Activated naive CD8-positive, alpha-beta T cell treated with anti-CD3 and anti-CD28 coated beads, Interleukin-2, amount 50 U/mL, for 24 hours (primary cell): ENCODE measurements at places on chromosomes 7 and 10.

- H3K36me3 ChIP-seq: peaks cover 4% of the 10 kb centered on the region
- H3K4me3 ChIP-seq: peak overlapping the region; percentile 45
- H3K27me3 ChIP-seq: no peaks in the 10 kb centered on the region
- H3K27ac ChIP-seq: peak overlapping the region; percentile 93
- DNase-seq: peak; percentile 35
Observed at GRCh38 chr10:79249186-79250121, 97.8 kb upstream of the PPIF start.

DNA sequence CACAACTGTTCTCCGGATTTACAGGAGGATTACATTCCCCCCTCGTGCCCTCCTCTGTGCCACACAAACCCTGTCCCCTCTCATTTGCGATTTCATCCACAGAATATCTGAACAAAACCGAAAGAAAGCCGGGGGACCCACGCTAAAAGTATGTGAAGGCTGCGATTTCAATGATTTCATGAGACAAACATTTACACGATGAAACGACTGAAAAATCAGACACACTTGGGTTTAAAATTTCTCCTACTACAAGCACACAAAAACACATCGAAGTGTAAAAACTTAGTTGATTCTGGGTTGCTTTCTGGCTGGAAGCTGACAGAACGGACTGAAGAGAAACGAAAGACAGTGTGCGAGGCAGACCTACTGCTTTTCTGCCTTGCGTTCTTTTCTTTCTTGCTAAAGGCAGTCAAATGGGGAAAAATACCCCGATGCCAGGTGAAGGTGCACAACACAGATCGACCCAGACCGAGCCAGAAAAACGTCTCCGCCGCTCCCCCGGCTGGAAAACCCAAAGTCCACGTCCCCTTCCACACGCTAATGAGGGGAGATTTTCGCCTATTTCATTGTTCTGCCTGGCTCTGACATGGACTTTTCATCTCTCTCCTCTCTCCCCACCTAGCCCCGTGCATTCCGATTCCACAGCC is 1.2 kb downstream of the HIPK2 start:
- H3K4me3 ChIP-seq: peak overlapping the region; percentile 90
- H3K4me1 ChIP-seq: peaks cover 56% of the 10 kb centered on the region
- peaks cover 17% of the 10 kb centered on the region for H3K27me3 ChIP-seq
- peaks cover 2% of the 10 kb centered on the region for H3K36me3 ChIP-seq
- peak overlapping the region; percentile 90 for H3K27ac ChIP-seq

DNA sequence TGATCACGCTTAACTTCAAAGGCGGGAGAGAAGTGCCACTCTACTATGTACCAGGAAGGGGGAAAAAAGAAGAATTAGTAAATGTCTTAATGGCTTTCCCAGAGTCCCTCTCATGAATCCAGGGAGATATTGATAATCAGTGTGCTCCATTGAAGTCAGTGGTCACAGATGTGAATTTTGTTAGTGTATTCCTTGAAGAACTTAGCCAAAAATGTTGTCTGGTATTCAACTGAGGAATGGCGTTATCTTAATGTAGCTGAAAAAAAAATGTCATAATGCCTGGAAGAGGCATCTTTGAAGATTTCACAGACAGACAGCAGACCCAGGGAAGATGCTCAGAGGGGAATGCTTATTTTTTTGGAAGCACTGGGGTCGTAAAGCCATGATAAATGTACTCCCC is 250.4 kb downstream of the WDR11 start:
- DNase-seq: no peak
- H3K4me3 ChIP-seq: no peak overlapping the region
- no peaks in the 10 kb centered on the region for H3K36me3 ChIP-seq
- H3K4me1 ChIP-seq: no peaks in the 10 kb centered on the region

GRCh38 chr10:24900888-24901685 is 51.3 kb downstream of the PRTFDC1 start:
- peaks cover 2% of the 10 kb centered on the region for H3K36me3 ChIP-seq
- H3K27me3 ChIP-seq: no peaks in the 10 kb centered on the region
- no peak for DNase-seq
- H3K4me1 ChIP-seq: peaks cover 51% of the 10 kb centered on the region
- H3K27ac ChIP-seq: peak overlapping the region; percentile 81
- H3K4me3 ChIP-seq: peak overlapping the region; percentile 9

DNA sequence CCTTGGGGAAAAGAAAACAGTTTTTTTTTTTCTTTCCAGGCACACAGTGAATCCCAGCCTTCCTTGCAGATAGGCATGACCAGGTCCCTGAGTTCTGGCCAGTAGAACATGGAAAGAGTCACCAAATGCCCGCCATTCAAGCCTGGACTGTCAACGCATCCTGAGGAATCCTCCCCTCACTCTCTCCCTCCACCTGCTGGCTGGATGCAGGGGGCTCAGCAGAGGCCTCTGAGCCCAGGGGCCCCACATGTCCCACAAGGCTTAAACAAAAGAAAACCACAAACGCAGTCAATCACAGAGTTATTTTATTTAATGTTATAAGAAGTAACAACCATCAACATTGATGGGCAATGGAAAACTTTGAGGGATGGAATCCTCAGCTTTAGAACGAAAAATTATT is 93.1 kb downstream of the JCAD start:
- no peak overlapping the region for H3K4me3 ChIP-seq
- H3K27ac ChIP-seq: no peak overlapping the region
- H3K27me3 ChIP-seq: peaks cover 1% of the 10 kb centered on the region

DNA sequence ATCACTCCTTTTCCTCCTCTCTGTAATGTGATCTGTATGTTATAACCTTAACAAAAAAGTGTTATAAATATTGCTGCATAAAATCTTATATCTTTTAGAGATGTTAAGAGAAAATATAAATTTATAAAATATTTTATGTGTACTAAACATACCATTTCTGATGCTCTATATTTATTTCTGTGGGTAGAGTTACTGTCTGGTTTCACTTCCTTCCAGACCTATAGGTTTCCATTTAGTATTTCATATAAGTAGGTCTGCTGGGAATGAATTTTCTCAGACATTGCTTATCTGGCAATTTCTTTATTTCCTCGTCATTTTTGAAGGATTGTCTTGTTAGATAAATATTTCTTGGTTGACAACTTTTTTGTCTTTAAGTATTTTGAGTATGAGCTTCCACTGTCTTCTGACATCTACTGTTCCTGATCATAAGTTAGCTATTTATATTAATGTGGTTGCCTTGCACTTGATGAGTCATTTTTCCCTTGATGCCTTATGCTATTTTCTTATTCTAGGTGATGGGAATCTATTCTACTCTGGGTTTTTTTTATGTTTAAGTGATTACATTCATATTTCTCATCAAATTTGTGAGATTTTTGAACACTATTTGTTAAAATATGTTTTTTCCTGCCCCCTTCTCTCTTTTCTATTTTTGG is 11.2 kb upstream of the THSD7A start:
- no peaks in the 10 kb centered on the region for H3K36me3 ChIP-seq
- no peak for DNase-seq
- H3K27me3 ChIP-seq: no peaks in the 10 kb centered on the region
- H3K4me3 ChIP-seq: no peak overlapping the region
- no peaks in the 10 kb centered on the region for H3K4me1 ChIP-seq
- H3K27ac ChIP-seq: no peak overlapping the region

DNA sequence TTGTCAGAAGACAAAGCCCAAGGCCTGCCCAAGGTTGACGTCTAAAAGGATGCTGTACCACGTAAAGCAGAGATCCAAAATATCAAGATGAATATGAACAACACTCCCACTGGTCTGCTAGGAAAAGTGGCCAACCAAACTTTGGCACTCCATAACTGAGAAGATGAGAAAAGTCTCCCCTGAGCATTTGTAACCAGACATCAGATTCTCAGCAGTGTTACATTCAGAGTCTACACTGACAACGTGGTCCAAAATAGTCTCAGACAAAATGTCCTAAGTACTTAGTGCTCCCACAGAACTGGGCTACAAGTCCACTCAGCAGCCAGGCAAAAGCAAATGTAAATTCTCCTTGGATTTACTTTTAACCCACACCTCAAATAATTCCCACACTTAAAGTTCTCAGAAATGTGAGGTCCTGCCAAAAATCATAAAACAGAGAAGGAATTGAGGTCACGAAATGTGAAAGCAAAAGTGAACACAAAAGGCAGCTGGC is 185.1 kb upstream of the NOBOX start:
- no peaks in the 10 kb centered on the region for H3K27me3 ChIP-seq
- no peak overlapping the region for H3K4me3 ChIP-seq
- no peak for DNase-seq
- peaks cover 15% of the 10 kb centered on the region for H3K36me3 ChIP-seq
- H3K4me1 ChIP-seq: no peaks in the 10 kb centered on the region
- no peak overlapping the region for H3K27ac ChIP-seq

GRCh38 chr10:110153396-110153795 is 54.0 kb upstream of the MXI1 start:
- peaks cover 2% of the 10 kb centered on the region for H3K36me3 ChIP-seq
- no peak for DNase-seq
- no peak overlapping the region for H3K4me3 ChIP-seq
- H3K27me3 ChIP-seq: peaks cover 77% of the 10 kb centered on the region
- H3K27ac ChIP-seq: no peak overlapping the region

DNA sequence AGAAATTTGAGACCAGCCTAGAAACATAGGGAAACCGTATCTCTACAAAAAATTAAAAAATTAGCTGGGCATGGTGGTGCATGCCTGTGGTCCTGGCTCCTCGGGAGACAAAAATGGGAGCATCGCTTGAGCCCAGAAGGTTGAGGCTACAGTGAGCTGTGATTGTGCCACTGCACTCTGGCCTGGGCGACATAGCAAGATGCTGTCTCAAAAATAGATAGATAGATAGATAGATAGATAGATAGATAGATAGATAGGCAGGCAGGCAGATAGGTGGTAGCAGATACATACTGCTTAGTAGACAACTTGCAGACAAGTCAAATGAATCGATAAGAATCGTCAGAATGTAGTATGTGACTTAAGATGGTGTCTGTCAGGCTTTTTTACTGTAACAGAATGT is 106.9 kb downstream of the SND1 start:
- H3K4me1 ChIP-seq: peaks cover 46% of the 10 kb centered on the region
- H3K27ac ChIP-seq: no peak overlapping the region
- H3K27me3 ChIP-seq: no peaks in the 10 kb centered on the region
- H3K4me3 ChIP-seq: no peak overlapping the region
- DNase-seq: no peak

DNA sequence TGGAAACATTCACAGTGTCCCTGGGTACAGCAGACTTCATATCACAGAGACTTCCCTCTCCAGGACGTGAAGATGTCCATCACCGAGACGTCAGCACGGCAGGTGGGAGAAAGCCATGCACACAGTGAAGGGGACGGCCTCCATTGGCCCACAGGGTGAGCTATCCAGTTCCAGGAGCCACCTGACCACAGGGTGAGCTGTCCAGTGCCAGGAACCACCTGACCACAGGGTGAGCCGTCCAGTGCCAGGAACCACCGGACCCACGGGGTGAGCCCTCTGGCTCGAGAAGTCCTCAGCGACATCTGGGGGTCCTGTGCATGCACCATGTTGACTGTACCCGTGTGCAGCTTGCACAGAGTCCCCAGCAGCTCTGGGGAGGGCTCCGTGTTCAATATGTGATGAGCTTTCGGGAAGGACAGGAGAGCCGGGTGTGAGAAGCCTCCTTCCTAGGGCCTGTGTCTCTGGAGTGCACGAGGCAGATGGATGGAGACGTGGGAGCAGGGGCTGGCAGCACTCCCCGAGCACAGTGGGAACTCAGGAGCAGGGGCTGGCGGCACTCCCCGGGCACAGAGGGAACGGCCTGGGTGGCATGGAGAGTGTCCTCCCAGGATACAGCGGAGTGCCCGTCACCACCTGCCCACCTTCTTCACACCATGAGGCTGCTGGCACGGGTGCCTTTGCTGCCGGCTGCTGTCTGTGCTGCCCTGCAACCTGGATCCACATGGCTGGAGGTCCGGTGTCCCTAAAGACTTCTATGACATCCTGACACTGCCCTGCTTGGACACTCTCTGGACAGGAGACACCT is 616.2 kb downstream of the DNAJB6 start:
- no peaks in the 10 kb centered on the region for H3K4me1 ChIP-seq
- H3K27me3 ChIP-seq: no peaks in the 10 kb centered on the region
- no peaks in the 10 kb centered on the region for H3K36me3 ChIP-seq
- no peak overlapping the region for H3K27ac ChIP-seq
- H3K4me3 ChIP-seq: no peak overlapping the region

GRCh38 chr10:127243490-127244272 is 47.3 kb upstream of the INSYN2A start:
- no peaks in the 10 kb centered on the region for H3K27me3 ChIP-seq
- peak; percentile 26 for DNase-seq
- H3K4me1 ChIP-seq: no peaks in the 10 kb centered on the region
- H3K36me3 ChIP-seq: no peaks in the 10 kb centered on the region

DNA sequence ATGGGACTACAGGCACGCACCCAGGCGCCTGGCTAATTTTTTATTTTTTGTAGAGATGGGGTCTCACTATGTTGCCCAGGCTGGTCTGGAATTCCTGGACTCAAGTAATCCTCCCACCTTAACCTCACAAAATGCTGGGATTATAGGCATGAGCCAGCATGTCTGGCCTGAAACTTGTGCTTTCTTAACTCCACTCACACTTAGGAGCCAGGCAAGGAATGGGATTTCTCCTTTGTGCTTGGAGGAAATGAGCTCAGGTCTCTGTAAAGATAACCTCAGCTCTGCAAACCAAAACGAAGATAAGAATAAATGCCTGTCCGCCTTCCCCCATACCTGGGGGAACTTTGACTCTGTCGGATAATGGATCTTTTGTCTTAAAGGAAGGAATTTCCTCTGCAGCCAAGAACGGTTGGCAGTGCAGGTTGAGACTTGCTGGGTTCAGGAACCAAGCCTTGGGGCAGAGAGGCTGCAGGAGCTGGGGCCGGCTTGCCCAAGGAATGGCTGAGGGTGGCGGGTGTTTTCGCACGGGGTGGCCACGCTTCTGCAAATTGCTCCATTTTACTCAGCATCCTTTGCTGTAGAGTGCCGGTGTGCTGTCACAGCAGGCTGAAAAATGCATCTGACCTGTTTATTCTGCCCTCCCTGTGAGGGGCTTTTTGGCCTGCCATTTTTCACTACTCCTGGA is 174.2 kb downstream of the KIAA1217 start:
- peak overlapping the region; percentile 85 for H3K27ac ChIP-seq
- no peaks in the 10 kb centered on the region for H3K36me3 ChIP-seq
- H3K4me3 ChIP-seq: no peak overlapping the region
- peaks cover 15% of the 10 kb centered on the region for H3K4me1 ChIP-seq

DNA sequence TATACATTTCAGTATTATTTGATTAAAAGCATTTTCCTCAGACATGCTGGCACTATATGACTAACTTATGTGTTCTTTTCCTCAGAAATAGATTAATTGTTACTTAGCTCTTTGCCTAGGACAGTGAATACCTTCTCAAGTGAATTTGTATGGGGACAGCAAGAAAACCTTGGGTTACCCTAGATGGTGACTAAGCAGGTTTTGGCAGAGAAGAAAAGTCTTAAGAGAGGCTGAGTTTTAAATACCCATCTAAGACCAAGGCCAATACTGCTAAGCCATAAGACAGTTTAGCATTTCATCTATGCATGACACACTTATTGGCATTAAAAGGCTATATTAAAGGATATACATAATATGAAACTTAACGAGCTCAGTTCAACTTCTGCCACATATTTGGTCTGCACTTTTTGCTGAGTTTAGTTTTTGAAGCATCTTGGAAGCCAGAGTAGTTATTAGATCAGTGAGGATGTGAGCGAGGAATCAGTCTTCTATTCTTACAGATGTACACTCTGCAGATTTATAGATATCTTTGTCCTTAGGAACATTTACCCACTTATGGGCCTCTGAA is 54.6 kb upstream of the FAM3C start:
- H3K4me3 ChIP-seq: no peak overlapping the region
- H3K36me3 ChIP-seq: no peaks in the 10 kb centered on the region
- no peaks in the 10 kb centered on the region for H3K4me1 ChIP-seq
- no peak for DNase-seq

GRCh38 chr10:119251315-119251708 is 43.9 kb downstream of the GRK5 start:
- H3K27me3 ChIP-seq: no peaks in the 10 kb centered on the region
- H3K4me3 ChIP-seq: no peak overlapping the region
- H3K4me1 ChIP-seq: peaks cover 38% of the 10 kb centered on the region
- DNase-seq: no peak
